ENCODE measurements at places on chromosomes 3 and 15. TPM values are rescaled to one million over a fixed set of nuclear protein-coding genes. Genes with fewer than 3 reads are reported as not detected.

The HES1 gene
- 20.2 TPM for total RNA-seq

The SMCO1 gene
- not detected for total RNA-seq

The STRIT1 gene
- total RNA-seq: not detected

The HHATL gene
- total RNA-seq: not detected

The CCDC54 gene
- total RNA-seq: not detected

The C3orf20 gene
- not detected for total RNA-seq

The HMCES gene
- total RNA-seq: 169 TPM

The CADPS gene
- 0.76 TPM for total RNA-seq

The PPP1R14D gene
- total RNA-seq: not detected

The TRPC1 gene
- 0.14 TPM for total RNA-seq

The FETUB gene
- not detected for total RNA-seq

The ZNF860 gene
- total RNA-seq: 22.4 TPM

The OXSM gene
- total RNA-seq: 15.7 TPM

Measured in Karpas-422 (cell line).